CD4-positive, alpha-beta T cell treated with Interleukin-6 for 4 hours (primary cell): ENCODE measurements at places on chromosomes 13 and 19.
A peak's percentile ranks its signal among the peaks of the same experiment; 100 is the strongest.

DNA sequence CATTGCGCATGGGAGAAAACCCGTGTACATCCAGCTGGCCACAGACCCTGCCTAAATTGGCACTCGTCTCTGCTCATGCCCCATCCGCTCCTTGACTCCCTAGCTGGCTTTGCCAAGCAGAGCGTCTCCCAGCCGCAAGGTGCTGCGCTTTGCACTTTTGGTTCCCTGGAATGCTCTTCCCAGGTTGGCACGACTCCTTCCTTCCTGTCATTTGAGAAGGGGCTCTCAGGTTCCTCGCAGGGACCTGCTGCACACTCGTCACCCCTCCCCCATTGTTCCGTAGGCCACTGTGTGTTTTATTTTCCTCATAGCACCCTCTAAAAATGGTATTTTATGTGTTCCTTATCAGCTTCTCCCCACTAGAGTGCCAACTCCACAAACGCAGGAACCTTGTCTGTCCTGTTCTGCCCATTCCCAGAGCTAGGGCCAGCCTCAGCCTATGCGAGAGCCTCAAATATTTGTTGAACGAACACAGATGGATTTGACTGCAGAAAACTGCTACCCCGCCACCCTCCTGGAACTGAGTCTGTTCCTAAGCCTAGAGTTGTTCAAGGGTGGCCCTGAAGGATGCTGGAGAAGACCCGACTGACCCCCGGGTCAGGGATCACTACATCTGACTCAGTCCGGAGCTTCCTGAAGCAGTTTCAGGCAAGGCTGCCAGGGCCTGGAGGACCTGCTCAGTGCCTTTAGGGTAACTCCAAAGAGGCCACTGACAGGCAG, 8.4 kb upstream of the CEBPA start:
- no peak for DNase-seq

DNA sequence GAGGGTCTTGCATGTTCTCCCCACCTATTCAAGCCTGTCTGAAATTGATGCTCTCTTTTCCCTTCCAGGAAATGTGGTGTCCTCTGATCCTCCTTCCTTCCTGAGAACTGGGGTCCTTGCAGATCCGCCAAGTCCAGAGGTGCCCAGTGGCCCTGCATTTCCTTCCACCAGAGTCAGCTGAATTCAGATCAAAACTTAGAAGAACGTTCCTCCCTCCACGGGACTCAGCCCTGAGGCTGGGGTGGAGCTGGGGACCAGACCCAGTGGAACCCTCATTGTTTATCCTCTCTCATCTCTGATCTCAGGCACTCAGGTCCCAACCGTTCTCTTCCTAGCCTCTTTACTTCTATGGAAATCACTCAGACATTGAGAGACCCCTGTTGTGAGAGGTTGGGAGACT, 477.3 kb downstream of the TSHZ3 start:
- DNase-seq, result no peak

DNA sequence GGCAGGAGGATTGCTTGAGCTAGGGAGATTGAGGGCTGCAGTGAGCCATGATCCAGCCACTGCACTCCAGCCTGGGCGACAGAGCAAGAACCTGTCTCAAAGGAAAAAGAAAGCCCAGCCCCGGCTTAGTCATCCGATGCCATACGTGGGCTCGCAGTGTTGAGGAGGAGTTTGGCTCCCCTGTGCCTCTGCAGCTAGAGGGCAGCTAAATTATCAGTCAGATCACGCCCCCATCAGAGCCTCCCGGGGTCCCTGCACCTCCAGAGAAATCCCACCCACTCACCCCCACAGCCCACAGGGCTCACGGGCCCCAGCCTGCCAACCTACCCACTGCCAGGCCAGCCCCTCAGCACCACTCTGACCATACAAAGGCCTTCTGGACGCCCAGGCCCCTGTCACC, 27.6 kb downstream of the MAU2 start:
- DNase-seq, result no peak

DNA sequence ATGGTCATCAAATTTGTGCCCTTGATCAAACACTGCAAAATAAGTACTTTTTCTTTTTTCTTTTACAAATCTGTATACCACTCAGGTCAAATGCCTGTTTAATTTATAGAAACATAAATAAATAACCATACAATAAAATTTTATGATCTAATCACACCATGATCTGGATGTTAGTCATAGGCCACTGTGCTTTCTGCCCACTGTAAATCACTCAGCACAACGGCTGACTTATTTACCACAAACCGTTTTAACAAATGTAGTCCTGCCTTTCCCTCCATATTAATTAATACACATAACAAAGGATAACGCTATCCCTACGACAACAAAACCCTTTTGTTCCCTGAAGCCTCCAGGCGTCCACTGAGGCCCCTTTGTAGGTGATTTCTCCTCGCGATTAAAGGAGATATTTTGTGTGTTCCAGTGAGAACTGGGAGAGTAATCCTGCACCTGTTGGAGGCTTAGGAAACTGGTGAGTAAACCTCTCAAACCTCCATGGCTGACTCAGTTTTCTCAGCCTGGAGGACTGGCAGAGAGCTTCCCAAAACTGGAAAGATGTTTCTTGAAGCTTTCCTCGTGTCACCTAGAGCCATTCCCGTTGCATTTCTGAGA, 477.1 kb upstream of the SGCG start:
- DNase-seq, result no peak

GRCh38 chr19:1763648-1764639, 10.6 kb downstream of the ONECUT3 start:
- DNase-seq, result no peak

GRCh38 chr13:41434831-41435520, 22.4 kb upstream of the RGCC start:
- no peak for DNase-seq

- DNase-seq, result no peak
Observed at GRCh38 chr13:67045357-67045756, 184.8 kb downstream of the PCDH9 start.

- DNase-seq, result no peak
Observed at GRCh38 chr13:83151308-83151660, 731.0 kb downstream of the SLITRK1 start.

- no peak for DNase-seq
Observed at GRCh38 chr13:102875256-102875655, 29.4 kb downstream of the ERCC5 start.

DNA sequence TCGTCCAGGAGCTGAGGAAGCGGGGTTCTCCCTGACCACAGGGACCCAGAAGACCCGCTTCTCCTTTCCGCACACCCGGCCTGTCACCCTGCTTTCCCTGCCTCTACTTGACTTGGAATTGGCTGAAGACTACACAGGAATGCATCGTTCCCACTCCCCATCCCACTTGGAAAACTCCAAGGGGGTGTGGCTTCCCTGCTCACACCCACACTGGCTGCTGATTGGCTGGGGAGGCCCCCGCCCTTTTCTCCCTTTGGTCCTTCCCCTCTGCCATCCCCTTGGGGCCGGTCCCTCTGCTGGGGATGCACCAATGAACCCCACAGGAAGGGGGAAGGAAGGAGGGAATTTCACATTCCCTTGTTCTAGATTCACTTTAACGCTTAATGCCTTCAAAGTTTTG, 18.9 kb downstream of the VASP start:
- no peak for DNase-seq

DNA sequence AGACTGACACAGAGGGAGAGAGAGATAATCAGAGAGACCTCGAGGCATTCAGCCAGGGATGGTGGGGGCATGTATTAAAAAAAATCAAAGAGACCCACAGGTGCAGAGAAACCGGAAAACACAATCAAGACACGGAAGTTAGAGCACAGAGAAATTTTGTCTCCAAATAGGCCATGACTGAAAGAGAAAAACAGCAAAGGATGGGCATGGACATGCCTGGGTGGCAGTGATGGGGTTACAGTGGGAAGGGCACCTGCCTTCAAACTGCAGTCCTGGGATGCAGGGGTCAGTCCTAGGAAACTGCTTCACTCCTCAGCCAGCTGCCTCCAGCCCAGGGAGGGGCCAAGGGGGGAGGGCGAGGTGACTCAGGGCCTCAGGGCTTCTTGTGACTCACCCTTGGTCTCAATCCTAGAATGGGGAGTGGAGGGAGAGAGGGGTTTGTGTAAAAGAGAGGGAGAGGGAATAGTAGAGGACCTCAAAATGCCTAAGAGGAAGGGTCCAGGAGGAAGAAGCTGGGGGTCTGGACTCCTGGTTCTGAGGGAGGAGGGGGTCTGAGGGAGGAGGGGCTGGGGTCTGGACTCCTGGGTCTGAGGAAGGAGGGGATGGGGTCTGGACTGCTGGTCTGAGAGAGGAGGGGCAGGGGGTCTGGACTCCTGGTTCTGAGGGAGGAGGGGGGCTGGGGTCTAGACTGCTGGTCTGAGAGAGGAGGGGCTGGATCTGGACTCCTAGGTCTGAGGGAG, 3.6 kb upstream of the KCNN4 start:
- peak; percentile 80 for DNase-seq

GRCh38 chr13:30446126-30446500, 19.6 kb downstream of the HMGB1 start:
- no peak for DNase-seq

- no peak for DNase-seq
Observed at GRCh38 chr13:44952671-44953070, 36.6 kb downstream of the NUFIP1 start.

DNA sequence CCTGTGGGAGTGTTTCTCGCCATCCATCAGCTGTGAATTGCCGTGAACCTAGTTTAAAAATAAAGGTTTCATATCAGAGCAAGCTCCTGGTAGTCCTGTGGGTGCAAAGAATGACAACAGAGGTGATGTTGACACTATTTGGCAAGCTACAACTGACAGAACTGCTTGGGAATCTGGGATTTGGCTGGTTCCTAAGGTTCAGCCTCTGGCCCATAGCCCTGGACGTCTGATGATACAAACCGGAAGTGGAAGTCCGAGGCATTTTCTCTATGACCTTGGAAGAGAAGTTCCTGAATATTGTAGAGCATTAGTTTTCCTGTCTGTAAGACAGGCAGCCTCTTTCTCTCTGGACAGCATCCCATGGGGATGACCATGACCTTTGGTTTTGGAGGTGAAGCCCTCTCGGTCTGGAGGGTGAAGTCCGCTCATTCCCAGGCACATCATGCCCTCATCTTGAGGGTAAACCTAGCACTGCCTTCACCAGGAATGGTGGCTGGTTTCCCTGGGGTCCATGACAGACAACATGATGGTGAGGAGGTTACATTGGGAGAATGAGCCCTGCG, 29.1 kb downstream of the GATAD2A start:
- DNase-seq, result no peak

DNA sequence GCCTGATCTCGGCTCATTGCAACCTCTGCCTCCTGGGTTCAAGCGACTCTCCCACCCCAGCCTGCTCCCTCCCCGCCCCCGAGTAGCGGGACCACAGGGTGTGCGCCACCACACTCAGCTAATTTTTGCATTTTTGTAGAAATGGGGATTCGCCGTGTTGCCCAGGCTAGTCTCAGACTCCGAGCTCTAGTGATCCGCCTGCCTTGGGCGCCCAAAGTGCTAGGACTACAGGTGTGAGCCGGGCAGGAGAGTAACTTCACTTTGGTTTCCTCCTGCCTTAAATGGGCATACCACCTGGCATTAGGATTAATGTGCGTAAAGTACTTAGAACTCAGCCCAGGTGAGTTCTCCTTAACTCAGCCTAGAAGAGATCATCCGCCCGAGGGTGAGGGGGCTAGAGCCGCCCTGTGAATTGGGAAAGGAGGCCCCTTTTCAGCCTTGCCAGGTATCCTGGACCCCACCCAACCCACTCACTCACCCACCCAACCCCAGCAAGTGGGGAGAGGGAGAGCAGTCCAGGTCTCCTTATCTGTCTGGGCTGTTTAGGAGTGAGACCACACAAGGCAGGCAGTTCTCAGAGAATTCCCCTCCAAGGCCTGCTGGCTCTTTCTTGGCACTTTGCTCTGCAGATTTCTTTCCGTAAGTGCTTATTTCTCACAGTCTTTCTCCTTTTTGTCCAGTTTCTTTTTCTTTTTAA, 1.2 kb upstream of the ZFP36 start:
- peak; percentile 38 for DNase-seq

DNA sequence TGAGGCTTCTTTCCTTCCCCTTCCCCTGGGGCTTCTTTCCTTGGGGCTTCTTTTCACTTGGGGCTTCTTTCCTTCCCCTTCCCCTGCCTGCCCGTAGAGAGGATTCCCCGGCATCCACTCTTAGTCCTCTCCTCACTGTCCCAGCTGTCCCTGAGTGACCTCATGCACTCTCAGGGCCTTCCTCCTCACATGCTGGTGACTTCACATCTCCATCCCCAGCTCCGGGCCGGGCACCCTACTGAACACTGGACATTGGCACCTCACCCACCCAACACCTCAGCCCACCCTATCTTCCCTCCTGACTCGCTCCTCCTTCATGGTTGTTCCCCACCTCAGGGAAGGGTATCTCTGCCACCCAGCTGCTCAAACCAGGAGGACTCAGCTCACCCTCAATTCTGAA, 130.6 kb downstream of the STARD13 start:
- no peak for DNase-seq
